ENCODE measurements at places on chromosomes 16 and 17. TPM values are rescaled to one million over a fixed set of nuclear protein-coding genes. Genes with fewer than 3 reads are reported as not detected.

CDH3 gene
- 38.5 TPM for total RNA-seq

VAMP2 gene
- 2.6 TPM for total RNA-seq

CLDN9 gene
- total RNA-seq = not detected

ENPP7 gene
- total RNA-seq = 0.48 TPM

C17orf107 gene
- total RNA-seq = 11.3 TPM

COX11 gene
- total RNA-seq = 38.3 TPM

ABCA3 gene
- 0.72 TPM for total RNA-seq

KCNJ12 gene
- total RNA-seq = 3.6 TPM

TNP2 gene
- 5.3 TPM for total RNA-seq

SLC13A2 gene
- 0.72 TPM for total RNA-seq

PITPNM3 gene
- total RNA-seq = 4.8 TPM

SLC6A2 gene
- 2.6 TPM for total RNA-seq

NPIPB13 gene
- 0.24 TPM for total RNA-seq

GRCh38 chr17:1590029-1590746 is 27.6 kb upstream of the PITPNA start:
- peak; percentile 96 for DNase-seq

- no peak for DNase-seq
These were observed 44.0 kb downstream of the NLK start for GRCh38 chr17:28086519-28086918.

- no peak for DNase-seq
These were observed 12.3 kb upstream of the SALL1 start for GRCh38 chr16:51163366-51163765.

DNA sequence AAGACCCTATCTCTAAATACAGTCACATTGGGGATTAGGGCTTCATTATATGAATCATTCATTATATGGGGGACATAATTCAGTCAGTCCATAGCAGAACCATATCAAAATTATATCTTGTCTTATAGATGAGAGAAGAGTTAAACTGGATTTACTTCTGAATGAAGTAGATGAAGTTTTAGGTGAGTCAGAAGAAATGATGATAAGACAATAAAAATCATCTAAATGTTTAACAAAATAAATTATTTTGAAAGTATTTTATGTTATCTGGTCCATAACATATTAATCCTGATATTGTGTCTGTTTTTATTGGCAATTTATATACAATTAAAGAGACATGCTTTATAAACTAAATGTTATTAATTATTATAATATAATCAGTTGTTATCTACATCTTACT is 76.9 kb upstream of the EFCAB3 start:
- no peak for DNase-seq

- no peak for DNase-seq
These were observed 359.1 kb upstream of the XYLT1 start for GRCh38 chr16:17829811-17830210.

- DNase-seq = no peak
These were observed 19.4 kb downstream of the PLCG2 start for GRCh38 chr16:81798311-81799137.

- DNase-seq = no peak
These were observed 2.0 kb downstream of the SNRNP25 start for GRCh38 chr16:55571-56136.

- no peak for DNase-seq
These were observed 3.8 kb upstream of the HOXB2 start for GRCh38 chr17:48548523-48549280.

- no peak for DNase-seq
These were observed 48.1 kb downstream of the KSR1 start for GRCh38 chr17:27504188-27504995.

- DNase-seq = no peak
These were observed 519 bp upstream of the NTN1 start for GRCh38 chr17:9020824-9021157.

GRCh38 chr17:14150619-14151018 is 81.3 kb downstream of the COX10 start:
- no peak for DNase-seq

GRCh38 chr16:55690841-55691240 is 35.1 kb downstream of the SLC6A2 start:
- DNase-seq = no peak

DNA sequence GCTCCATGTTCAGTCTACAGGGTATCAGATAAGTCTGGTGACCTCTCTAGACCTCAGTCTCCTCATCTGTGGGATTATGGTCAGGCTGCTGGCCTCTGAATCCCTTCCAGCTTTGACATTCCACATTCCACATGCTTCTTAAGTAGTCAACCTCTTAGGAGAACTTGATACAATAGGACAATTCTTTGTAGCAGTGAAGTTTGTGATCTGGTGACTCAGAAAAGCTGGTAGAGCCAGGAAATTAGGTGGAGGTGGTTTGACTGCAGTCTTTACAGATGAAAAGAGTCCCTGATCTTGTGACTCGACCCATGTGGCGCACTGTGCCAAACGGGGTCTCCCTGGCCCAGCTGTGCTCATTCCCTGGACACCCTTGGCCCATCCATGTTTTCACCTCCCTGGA is 147.8 kb downstream of the NTN1 start:
- no peak for DNase-seq

- DNase-seq = peak; percentile 43
These were observed 18.0 kb upstream of the ASGR2 start for GRCh38 chr17:7132511-7133094.

GRCh38 chr16:71474864-71475263 is 12.8 kb upstream of the ZNF23 start:
- DNase-seq = no peak

DNA sequence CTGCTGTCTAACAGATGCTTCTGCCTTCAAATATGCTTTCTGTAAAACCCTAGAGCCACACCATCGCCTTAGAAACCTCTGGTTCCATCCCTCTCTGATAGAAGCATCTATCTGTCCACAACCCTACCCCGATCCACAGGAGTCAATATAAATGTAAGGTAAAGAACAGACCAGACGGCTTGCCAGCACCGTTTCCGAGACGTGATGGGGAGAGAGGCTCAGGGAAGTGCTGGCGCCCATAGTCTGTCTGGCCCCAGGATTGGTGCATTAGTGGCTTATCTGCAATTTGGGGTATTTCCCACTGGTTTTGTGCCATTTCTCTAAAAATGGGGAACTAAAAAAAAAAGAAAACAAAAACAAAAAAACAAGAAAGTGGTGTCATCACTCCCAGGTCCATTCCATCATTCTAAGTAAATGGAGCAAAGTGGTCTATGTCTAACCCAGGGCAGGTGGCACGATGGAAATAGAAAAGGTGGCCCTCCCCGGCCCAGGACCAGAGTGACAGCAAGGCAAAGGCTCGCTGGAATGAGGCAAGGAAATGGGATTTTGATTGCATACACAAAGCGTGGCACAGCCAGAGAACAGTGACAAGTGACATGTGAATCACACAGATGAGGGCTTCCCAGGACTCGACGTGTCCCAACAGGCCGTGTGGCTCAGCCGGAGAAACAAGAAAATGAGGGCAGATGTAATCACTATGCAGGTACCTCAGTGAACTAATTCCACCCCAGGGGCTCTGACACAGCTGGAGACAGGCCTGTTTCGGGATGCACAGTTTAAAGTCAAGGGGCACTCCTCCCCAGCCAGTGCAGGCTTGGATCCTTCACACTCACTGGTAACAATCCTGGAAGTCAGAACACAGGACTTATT is 125.6 kb downstream of the GAS7 start:
- peak; percentile 79 for DNase-seq

DNA sequence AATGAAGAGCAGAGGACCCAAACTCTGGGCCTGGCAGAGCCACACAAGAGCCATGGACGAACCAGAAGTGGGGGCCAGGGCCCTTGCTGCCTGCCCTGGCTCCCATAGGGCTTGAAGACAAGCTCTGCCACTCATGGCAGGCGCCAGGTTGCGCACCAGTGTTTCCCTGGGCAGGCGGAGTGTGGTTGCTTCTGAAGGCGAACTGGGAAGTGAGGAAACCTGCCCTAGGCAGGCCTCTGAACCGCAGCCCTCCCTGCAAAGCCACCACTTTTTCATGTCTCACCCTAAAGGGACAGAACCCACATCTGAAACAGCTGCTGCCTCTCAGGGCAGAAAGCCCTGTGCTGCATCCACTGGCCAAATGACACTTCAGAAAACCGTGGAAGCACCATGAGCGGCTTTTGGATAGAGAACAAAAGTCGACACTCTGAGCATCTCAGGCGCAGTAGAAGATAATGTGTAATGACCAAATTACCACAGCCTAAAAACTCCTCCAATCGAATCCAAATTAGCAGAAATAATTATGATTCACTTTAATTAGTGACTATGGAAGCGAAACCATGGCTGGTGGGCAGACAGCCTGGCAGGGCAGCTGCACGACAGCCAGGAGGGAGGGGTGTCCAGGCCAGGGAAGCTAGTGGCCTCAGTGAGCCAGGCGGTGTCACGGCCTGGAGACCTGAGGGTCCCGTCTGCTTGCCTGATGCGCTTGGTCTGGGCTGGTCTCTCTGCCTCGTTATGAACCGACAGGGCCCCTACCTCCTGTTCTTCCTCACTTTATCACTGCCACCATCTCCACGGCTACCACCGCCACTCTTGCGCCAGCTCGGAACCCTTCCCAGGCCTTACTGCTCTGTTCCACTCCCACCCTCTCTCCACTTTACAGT is 59.1 kb downstream of the PRMT7 start:
- DNase-seq = no peak

DNA sequence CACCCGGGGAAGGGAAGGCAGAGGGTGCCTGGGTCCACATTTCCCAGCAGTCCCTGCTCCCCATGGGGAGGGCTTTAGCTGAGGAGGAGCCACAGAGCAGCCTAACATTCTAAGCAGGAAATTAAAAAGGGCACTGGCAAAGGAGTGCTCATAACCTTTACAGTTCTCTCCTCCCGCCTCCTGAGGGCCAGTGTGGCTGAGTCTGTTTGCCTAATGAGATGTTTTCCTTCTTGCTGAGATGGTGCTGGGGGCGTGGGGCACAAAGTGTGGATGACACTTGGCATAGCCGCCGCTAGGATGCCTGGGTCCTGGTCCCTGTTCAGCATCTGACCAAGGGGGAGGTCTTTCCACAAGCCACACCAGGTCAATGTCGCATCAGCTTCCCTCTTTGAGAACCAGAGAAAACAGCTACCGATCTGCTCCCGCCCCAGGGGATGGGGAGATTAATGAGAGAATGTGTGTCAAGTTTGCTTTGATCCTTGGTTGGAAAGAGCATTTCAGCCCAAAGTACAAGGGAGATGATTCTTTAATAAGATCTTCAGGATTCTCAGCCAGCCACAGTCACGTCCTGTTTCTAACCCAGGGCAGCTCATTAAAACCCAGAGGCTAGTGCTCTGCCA is 5.8 kb downstream of the KIF18B start:
- no peak for DNase-seq

DNA sequence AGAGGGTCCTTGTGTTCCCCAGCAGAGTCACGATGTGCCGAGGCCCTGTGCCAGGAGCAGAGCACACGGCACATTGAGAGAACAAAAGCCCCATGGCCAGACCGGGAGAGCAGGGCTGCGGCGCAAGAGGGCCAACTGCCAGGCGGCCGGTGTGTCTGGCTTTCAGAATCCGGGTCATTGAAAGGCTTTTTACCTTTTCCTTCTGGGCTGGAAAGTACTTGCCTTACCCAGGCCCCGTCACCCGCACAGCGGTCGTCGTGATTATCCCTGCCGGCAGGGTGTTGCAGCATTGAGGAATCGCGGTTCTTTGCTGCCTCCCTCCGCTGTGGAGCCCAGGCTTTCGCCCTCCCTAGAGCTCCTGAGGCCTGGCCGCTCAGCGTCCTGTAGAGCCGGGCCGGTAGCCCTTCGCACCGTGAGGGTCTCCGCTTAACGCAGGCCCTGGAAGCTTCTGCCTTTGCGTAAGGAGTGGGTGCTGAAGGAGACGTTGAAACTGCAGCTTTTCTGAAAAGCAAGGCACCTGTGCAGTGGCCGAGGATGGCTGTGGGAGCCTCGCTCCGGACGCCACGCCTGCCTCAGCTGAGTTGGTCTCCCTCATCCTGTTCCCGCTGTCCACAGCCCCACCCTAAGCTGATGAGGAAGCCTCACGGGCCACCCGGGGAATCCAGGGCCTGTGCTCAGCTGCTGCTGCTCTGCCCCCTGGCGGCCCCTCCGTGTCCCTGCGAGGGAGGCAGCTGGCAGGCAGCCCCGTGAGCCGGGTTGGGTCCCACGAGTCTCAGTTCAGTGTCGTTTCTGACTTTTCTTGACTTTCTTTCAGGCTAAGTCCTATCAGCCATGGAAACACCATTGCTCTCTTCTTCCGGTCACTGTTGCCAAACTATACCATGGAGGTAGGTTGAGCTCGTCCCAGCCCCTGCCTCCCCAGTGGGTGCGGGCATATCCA is 8.6 kb upstream of the MC1R start:
- peak; percentile 53 for DNase-seq

GRCh38 chr16:50599494-50599893 is 51.3 kb downstream of the NKD1 start:
- no peak for DNase-seq

- DNase-seq = no peak
These were observed 9.6 kb downstream of the ERBB2 start for GRCh38 chr17:39709319-39709997.

GRCh38 chr17:33896263-33896662 is 358.8 kb upstream of the CCL2 start:
- DNase-seq = no peak

DNA sequence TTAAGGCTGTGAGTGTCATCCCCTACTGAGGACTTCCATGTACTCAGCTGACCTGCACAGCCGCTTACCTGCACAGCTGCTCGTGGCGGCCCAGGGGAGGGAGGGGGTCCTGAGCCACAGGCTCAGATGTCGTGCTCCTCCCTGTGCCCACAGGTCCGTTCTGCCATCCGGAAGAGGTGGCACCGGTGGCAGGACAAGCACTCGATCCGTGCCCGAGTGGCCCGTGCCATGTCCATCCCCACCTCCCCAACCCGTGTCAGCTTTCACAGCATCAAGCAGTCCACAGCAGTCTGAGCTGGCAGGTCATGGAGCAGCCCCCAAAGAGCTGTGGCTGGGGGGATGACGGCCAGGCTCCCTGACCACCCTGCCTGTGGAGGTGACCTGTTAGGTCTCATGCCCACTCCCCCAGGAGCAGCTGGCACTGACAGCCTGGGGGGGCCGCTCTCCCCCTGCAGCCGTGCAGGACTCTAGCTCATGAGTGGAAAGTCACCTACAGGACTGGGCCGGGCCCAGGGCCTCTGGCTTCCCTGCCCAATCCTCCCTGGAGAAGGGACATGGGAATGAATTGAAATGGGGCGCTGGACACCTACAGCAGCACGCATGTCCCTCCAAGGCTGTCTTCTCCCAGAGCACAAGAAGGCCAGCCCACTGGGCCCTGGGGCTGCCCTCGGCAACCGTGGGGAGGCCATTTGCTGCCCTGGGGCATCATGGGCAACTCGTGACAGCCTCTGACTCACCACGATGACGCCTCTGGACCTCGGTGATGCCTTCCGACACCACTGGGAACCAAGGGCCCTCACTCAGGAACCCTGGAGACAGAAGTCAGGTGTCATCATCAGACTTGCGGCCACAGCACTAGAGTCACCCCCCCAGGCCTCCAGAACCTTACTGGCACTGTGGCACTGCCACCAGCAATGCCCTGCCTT is 9.9 kb upstream of the SPPL2C start:
- DNase-seq = no peak

GRCh38 chr17:8073627-8074484 is 13.7 kb downstream of the ALOX12B start:
- DNase-seq = no peak

GRCh38 chr17:42537156-42537805 is 1.2 kb downstream of the NAGLU start:
- DNase-seq = no peak
